ENCODE measurements at places on chromosomes 6 and 20.

GRCh38 chr6:135475292-135475886, 22.2 kb downstream of the AHI1 start:
- no peak for DNase-seq

DNA sequence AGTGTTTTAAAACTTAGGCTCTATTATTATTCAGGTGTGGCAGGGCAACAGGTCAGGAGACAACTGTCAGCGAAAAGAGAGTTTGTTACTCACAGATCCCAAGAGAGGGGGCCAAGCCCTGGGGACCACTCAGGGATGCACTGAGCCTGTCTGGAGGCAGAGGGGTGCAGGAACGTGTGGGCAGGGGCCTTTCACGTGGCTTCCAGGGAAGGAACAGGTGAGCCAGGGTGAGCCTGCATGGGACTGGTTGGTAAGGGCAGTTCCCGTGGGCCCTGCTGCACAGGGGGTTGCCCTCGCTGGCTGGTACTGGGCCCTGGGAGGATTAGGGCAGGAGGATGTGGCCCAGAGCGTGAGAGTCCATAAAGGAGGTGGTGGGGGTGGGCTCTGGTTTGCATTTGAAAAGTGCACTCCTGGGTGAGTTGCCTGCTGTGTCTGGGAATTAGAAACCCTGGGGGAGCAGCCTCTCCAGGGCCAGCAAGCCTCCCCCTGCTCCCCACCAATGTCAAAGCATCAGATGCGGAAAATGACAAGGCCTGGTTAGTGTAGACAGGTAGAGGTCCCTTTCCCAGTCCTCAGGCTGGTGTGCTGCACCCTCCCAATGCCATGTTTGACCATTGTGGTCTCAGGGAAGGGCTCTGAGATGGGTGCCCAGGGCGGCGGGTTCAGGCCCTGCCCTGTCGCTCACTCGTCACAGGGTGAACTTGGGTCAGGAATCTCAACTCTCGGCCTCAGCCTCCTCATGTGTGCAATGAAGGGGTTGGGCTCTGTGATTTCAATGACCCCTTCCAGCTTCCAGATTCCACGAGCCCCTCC, 127.4 kb upstream of the RPS6KA2 start:
- no peak for DNase-seq

DNA sequence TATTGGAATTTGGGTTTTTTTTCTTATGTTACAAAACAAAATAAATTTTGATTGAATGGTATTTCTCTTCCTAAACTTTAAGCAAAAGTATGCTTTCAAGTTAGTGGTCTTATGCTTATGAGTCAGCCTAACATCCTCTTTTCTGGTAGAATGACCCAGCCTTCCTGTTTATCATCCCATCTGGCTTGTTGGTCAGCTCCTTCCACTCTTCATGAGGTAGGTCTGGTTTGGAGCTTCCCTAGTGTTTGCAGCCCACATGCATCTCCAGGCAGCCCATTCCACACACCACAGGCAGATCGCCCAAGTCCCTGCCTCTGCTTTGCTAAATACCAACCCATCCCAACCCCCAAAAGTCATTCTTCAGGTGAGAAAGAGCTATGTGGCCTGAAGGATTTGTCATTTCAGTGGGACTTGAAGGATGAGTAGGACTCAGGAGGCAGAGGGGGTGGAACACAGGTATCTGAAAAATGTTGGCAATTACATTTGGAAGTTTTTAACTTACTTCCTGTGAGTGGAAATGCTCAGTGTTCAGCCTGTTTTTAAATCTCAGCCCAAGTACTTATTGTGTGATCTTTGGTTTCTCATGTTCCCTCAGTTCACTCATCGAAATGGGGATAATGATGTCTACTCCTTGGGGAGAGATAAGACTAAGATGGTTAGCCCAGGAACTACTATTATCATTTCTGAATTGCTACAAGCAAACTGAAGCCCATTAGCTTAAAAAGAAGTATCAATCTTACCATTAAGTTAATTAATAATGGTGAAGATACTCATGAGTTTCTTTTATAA, 294.0 kb downstream of the ADGB start:
- no peak for DNase-seq

GRCh38 chr20:57008217-57008616, 258.2 kb downstream of the BMP7 start:
- DNase-seq = no peak

DNA sequence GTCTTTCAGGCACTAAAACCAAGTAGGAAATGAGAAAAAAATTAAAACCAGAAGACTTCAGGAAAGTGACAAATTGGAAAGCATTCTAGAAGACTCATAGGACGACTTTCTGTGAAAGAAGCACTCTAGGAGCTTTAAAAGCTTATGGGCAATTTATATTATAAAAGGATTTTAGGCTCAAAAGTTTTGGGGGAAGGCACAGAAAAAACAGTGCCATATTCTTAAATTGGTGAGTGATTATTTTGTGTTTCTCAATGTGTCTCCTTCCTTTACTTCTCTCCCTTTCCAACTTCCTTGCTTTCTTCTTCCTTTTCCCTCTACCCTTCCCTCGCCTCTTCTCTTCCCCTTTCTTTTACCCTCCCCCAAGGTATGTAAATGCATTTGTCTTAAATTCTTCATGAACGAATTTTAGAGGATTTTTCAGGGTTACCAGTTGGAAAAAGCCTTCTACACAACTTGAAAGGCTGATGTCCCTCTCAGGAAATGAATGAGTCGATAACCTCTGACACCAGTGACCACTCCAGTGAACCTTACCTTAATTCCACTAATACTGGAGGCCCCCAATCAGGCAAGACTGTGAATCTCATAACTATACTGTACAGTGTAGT, 2.6 kb upstream of the LIN28B start:
- DNase-seq = no peak

DNA sequence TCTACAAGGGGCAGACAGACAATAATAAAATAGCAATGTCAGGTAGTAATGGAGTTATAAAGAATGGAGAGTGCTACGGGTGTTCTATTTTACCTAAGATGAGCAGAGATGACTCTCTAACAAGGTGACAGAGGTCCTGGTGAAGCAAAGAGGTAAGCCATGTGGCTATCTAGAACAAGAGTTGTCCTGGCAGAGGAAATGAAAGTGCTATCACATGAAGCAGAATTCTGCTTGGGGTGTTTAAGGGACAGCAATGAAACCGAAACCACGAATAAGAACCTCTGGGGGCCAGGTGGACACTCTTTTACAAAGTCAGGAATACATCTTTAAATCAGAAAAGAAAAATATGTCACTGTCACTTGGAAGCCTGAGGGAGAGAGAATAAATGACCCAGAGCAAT, 37.9 kb upstream of the IRAK1BP1 start:
- no peak for DNase-seq

DNA sequence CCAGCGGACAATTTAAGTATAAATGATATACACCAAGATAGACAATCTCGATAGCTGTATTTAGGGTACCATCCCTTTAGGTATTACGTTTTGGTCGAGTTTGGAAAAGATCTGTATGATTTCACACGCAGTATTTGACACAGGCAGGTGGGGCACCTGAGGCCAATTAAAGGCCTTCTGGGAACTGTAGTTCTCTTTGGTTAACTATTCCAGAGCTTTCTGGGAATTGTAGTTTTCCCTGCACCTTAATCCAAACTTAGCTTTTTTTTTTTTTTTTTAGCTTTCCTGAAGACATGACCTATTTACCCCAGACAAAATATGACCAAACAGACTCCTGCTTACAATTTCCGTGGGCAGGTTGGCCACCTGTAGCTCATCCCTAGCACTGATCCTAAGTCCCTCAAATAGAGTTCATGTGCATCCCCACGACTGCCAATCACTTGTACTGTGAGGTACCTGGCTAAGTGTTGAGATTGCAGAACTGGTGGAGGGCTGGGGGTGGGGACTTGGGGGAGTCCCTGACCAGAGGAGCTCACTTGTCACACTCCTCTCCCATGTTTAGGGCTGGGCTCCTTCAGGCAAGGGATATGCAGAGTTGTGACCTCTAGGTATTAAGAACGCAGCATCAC, 999 bp upstream of the EHMT2 start:
- peak; percentile 69 for DNase-seq

GRCh38 chr6:166853371-166854325, 102.7 kb downstream of the RNASET2 start:
- no peak for DNase-seq

- no peak for DNase-seq
These were observed 93.4 kb upstream of the SLC2A12 start for GRCh38 chr6:134145786-134146185.

DNA sequence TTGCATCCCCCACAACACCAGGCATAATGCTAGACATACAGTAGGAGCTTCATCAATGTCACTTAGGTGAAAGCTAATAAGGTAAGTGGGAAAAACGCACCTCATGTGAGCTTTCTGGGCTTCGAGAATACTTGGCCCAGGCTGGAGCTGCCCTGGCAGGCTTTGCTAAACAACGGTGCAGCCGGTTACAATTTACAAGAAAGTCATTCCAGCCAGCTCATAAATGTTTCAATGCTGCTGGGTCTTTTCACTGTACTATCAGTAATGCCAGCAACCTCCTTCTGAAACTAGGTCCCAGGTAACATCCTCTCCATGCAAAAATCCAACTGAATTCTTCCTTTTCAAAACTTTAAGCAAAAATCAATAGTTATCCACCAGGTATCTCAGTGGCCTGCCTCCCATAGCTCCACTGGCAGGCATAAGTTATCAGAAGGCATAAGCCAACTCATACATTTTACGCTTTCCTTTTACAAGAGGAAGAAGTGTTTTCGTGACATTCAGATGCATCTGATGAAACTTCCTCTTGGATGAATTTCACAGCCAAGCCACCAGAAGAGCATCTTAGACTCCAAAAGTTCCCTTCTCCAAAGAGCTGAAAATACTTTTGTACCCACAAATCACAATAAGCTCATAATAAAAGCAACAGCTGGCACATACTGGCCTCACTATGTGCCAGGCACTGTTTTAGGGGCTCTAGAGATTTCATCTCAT, 56.3 kb downstream of the RTN4IP1 start:
- DNase-seq = no peak

GRCh38 chr20:61521687-61522420, 269.8 kb downstream of the CDH4 start:
- DNase-seq = no peak

All from GM20000 (cell line).